ENCODE measurements at places on chromosomes 5 and 9.

DNA sequence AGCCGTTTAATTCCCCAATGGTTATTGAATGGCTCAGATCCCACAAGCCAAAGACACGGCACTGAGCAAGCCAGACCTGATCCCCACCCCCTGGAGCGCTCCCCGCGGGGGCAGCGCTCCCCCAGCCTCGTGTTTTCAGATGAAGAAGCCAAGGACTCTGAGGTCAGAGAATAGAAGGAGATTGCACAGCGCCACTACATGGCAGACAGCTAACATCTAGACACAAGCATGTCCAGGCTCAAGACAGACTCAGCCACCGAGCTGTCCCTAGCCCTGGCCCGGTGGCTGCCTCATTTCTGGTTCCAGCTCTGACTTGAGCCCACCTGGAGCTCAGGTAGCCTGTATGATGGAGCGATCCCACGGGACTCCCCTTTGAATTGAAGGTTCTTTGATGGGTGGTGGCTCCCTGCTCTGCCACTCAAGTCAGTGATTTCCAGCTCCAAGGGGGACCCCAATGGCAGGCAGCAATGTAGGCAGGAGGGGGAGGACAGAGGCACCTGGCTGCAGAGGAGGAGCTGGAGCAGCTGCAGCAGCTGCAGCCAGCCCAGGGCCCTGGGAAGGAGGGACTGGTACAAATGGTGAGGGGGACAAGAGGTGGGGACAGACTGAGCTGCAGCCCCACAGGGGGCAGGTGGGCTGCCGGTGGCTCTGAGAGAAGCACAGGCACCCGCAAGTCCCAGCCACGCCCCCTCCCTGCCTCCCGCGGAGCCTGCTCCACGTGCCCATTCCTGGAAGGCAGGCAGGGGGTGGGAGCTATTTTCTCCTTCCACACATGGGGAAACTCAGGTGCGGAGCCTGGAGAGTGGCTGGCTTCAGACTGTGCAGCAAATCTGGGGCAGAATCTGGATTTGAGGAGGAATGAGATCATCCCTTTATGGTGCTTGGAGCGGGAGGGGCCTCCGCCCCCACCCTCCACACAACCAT lies 40.2 kb downstream of the NTNG2 start:
- peak; percentile 74 for DNase-seq

GRCh38 chr5:180865981-180866695 lies 5.1 kb upstream of the ZFP62 start:
- no peak for DNase-seq

DNA sequence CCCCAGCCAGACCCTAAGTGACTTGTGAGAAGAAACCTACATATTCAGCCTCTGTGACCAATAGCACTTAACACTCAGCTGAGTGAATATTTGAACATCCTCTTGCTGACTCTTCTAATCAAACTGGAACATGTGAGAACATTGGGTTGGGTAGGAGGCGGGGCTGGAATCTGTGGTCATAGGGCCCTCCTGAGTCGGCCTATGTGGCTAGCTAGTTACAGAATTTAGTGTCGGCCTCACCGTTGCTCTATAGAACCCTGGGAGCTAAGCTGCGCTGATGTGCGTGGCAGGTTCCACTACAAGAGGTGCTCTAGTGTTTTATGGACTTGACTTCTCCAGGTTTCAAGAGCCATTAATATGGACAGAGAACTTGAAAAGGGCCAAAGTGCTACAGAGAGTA lies 138.8 kb downstream of the DROSHA start:
- DNase-seq: no peak

DNA sequence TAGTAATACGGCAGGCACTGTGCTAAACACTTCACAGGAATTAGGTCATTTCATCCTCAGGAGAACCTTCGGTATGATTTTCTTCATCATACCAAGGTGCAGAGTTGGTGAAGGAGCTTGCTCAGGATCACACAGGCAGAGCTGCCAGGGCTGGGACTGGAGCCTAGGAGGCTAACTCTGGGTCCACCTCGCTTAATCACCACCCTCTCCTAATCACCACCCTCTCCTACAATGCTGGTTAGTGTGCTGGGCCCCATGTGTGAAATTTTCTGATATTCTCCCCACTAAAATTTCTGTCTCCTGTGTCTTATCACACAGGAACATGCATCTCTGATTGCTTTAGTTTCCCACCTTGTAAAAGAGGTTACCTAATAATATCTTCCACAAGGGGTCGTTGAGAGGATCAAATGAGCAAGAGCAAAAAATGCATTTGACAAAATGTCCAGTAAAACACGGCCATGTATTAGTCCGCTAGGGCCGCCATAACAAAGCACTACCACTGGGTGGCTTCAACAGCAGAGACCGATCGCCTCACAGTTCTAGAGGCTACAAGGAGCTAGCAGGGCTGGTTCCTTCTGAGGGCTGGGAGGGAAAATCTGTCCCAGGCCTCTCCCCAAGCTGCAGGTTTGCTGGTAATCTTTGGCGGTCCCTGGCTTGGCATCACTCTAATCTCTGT lies 128.2 kb upstream of the NFIB start:
- DNase-seq: peak; percentile 17

DNA sequence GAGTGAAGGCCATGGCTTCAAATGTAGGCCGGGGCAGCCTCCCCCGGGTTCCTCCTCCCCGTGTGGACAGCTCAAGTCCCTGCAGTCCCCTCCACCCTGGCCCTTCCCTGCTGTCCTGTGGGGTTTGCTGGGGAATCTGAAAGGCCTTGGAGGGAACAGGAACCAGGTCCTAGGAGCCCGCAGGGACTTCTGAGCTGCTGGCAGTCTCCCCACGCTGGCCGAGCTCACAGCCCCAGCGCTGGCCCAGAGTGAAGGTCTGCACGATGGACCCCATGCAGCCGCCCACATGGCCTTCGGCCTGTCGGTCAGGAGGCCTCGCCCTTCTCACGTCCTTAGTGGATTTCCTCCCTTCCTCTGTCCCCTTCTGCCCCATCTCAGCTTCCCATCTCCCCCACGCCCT lies 25.7 kb upstream of the NOTCH1 start:
- DNase-seq: no peak

GRCh38 chr9:133787754-133788025 lies 49.5 kb upstream of the SARDH start:
- DNase-seq: no peak

- DNase-seq: no peak
These were observed 6.7 kb downstream of the ZNF483 start for GRCh38 chr9:111531716-111532115.

- no peak for DNase-seq
These were observed 8.8 kb downstream of the CCNH start for GRCh38 chr5:87403899-87404298.

DNA sequence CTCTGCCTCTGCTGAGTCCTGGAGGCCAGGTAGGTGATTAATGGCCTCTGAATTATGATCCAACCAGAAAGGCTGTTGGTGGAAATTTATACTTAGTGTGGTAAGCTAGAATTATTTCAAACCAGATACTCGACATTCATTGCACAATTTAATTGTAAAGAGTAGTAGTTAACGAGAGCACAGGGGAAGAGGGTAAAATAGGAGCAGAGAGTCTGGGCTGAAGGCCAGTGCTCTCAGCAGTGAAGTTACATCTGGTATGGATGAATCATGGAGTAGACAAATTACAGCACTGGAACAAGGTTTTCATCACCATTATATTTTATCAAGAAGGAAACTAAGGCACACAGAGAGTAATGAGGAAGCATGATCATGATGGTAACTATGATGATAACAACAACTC lies 92.5 kb downstream of the TLR4 start:
- DNase-seq: no peak

GRCh38 chr9:108885643-108886348 lies 23.7 kb downstream of the ACTL7A start:
- peak; percentile 96 for DNase-seq

- no peak for DNase-seq
These were observed 82.3 kb downstream of the SPTLC1 start for GRCh38 chr9:92032891-92033290.

GRCh38 chr9:93894691-93895079 lies 60.5 kb downstream of the BARX1 start:
- DNase-seq: peak; percentile 11

DNA sequence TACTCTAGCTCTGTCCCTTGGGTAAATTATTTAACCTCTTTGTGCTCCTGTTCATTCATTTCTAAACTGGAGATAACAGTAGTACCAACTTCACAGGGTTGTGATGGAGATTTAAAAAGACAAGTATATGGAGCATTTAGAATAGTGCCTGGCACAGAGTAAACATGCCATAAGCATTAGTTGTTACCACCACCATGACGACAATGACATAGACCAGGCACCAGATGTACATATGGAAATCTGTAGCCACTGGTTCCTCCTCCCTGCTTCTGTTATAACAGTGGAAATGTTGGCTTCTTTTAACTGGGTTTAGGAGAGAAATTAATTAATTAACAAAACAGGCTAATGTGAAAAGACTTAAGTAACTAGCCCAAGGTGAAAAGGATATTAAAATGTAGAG lies 217.5 kb downstream of the DENND1A start:
- DNase-seq: no peak

GRCh38 chr9:974031-974995 lies 2.1 kb upstream of the DMRT3 start:
- DNase-seq: no peak

GRCh38 chr9:137430723-137431415 lies 7.7 kb downstream of the NOXA1 start:
- no peak for DNase-seq

- no peak for DNase-seq
These were observed 60.9 kb downstream of the RGS3 start for GRCh38 chr9:113524468-113524867.

DNA sequence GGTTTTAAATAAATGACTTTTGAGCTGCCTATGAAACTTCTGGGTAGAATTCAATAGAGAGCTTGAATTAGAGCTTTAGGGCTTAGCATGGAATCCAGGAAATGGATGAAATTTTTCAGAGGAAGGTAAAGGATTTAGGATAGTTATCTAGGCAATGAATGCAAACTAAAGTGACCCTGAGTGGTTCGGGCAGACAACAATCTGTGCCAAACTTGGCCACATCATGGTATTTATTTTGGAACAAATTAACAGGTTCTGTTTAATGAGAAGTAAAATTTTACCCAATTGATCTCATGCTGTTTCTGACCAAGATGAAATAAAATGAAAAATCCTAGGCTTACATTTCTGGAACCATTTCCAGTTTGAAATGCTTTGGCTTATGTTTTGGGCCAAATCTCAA lies 934.4 kb downstream of the MAT2B start:
- DNase-seq: no peak

DNA sequence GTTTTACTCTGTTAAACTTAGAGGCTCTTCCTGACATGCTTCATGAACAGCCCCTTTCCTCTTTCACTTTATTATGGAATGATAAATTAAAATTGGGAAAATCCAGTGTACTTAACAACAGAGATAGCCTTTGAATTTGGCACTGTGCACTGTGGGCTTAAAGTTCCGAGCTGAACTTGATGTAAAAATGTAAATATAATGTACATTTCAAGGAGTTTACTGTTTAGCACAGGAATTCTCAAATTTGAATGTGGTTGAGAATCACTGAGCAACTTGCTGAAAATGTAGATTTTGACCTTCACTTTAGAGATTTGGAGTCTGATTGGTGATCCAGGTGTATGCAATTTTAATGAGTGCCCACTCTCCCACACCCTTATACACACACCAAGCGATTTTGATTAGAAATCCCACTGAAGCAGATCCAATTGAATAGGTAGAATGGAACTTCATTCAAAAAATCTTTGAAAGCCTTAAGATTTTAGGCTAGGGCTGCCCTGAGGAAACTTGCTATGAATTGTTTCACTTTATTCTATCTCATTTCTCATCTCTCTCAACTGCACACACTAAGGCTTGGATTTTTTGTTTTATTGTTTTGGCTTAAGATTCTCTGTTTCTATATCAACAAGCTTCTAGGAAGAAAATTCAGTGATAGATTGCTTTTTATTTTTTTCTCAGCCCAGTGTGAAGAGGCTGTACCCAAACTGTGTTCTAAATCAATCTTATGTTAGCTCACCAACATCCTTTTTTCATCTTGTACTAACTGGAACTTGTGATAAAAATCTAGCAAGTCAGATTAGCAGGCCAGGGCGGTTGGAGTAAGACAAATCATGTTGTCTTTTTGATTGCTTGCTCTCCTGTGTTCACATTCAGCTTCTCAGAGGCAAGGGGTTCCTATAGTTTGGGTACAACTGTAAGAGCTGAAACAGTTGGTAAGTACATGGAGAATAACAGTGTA lies 22.9 kb downstream of the NUDT12 start:
- no peak for DNase-seq

- no peak for DNase-seq
These were observed 24.4 kb upstream of the RNF38 start for GRCh38 chr9:36424289-36425055.

GRCh38 chr9:89408628-89409101 lies 89.2 kb downstream of the SEMA4D start:
- DNase-seq: no peak

- peak; percentile 56 for DNase-seq
These were observed 47.4 kb upstream of the BARX1 start for GRCh38 chr9:94002316-94003140.

- DNase-seq: no peak
These were observed 44.4 kb downstream of the PARP8 start for GRCh38 chr5:50710838-50711237.

DNA sequence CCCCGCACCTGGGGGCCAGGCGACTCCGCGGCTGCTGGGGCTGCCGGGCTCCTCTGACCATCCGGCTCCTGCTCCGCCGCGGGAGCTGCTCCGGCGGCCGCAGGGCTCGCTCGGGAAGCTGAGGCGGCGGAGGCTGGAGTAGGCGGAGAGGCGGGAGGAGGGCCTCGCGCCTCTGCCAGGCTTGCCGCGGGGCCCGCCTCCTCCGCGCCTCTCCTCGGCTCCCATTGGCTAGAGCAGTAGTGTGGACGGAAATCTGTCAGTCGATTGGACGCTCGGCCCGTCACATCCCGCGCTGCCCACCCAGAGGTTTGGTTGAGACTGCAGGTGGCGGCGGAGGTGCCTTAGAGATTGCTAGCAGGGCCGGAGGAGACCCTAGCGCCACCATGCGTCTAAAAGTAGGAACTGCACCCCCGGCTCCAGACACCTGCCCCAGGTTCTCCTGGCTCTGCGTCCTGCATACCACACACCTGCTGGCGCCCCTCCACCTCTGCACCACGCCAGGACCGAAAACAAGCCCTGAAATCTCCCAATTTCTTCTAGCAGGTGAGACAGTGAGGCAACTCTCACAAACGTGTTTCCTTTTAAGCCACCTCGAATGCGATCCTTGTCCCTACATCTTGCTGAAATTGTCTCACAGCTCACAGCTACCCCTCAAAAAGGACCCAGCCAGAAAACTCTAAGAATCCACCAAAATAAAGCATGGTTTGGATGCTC lies at the start of gene SCAI:
SCAI (minus strand) TSS at position 152 of the 714 bp plus-strand sequence; CDS start at position 61, 91 bp downstream.
- DNase-seq: peak; percentile 99

GRCh38 chr5:79070350-79070667 lies 742 bp downstream of the BHMT2 start:
- DNase-seq: no peak

- DNase-seq: no peak
These were observed 22.4 kb upstream of the PITX1 start for GRCh38 chr5:135056316-135057030.

GRCh38 chr9:26229324-26230054 lies 551.2 kb upstream of the TUSC1 start:
- no peak for DNase-seq

DNA sequence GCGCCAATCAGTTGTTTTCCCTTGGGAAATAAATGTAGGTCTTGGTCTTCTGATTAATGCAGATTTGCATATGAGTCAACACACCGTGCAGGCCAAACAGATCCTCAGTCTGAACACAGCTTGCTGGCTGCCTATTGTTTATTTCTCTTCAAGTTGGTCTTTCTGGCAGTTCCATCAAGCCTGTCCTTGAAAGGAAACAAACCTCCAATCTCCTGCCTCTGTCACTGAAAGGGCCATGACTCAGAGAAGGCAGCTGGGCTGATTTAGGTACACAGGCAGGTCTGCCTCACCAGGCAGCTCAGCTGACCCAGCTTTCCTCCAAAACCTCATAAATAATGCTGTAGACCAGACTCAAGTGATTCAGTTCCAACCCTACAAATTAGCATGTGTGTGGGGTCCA lies 175.9 kb downstream of the MAN2A1 start:
- peak; percentile 65 for DNase-seq
